ENCODE measurements at places on chromosomes 2 and 18.

DNA sequence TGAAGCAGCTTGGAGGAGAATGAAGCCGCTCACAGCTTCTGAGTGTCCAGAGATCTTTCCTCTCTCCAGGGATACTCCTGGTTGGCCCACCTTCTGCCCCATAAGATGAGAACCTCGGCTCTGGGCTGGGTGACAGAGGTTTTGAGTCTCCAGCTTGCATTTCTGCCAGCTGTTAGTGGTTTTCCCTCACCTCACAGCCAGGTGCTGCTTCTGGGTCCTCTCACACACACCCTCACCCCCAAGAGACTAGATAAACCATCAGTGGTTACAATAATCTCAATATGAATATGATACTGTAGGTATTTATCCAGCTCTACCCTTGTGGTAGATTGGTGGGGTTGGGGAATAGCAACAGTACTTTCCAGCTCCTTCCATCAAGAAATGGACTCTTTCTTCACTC, 161.7 kb upstream of the SIX3 start:
- no peak for DNase-seq

DNA sequence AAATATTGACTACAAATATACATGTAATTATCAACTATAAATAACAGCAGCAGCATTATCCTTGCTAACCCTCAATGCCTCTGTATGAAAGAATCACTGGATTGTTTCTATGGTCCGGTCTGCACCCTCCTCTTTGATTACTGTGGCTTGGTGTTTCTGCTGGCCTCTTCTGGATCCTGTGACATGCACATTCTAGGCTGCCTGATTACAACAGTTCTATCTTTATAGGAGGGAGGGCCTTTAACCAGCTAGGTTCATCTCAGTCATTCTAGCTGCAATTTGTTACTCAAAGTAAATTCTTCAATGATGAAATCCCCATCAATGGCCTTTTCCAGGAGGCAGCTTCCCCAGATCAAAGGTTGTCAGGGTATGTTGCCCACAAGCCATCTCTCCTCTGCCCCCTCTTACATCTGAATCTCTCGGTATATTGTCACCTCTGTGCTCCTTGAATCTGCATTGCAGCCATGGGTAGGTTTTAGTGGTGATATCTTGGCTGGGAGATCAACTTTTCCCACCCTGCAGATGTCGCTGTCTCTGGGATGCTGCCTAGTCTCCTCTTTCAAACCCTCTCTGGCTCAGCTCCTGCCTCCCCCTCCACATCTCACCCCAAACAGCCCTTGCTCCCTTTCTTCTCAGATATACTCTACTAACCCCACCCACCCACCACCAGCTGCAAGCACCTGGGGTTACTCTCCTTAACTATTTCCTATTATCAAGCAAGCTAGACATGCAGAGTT, 106.2 kb upstream of the BZW1 start:
- no peak for DNase-seq

- DNase-seq: no peak
These were observed 55.7 kb downstream of the MSH6 start for GRCh38 chr2:47838686-47839085.

GRCh38 chr2:240820607-240821428, 799 bp upstream of the KIF1A start:
- DNase-seq: peak; percentile 54

- DNase-seq: no peak
These were observed 61.3 kb downstream of the GDF7 start for GRCh38 chr2:20728114-20728758.

GRCh38 chr18:9417073-9417851, 58.1 kb upstream of the RALBP1 start:
- DNase-seq: no peak

DNA sequence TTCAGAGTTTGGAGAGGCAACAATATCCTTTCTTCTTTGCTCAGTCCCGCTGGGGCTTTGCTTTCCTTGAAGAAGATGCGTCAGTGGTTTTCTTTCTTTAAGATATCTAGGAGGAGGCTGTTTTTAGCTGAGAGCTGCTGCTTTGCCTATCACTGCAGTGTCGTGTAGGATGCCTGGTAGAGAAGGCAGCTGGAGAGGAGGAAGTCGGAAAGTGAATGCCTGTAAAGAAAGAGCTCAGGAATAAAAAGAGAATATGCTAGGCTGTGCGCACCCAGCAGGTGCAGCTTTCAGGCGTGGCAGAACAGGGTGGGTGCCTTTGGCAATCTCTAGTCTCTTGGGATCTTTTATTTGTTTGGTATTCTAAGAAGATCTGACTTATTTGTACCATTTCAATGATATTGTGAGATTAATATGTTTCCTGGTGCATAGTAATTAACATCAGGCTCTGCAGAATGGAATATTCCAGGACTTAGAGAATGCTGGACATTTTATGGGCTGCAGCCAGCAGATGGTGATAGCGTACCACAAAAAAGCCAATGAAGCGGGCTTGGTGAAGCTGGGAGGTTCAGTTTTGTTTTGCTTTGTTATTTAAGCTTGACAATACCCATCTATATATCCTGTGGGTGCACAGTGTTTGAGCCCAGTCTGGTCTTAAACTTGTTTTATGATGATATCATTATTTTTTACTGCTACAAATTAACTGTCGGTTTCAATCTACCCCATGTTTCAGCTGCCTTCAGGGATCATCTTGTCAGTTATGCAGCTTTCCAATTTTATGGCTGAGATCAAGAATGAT, 34.9 kb downstream of the CAVIN2 start:
- DNase-seq: peak; percentile 33

GRCh38 chr2:200567932-200568331, 17.9 kb upstream of the AOX1 start:
- DNase-seq: no peak

Data from NCI-H2029 (cell line).